GF-D8 (cell line): ENCODE measurements at places on chromosomes 3 and 15.

DNA sequence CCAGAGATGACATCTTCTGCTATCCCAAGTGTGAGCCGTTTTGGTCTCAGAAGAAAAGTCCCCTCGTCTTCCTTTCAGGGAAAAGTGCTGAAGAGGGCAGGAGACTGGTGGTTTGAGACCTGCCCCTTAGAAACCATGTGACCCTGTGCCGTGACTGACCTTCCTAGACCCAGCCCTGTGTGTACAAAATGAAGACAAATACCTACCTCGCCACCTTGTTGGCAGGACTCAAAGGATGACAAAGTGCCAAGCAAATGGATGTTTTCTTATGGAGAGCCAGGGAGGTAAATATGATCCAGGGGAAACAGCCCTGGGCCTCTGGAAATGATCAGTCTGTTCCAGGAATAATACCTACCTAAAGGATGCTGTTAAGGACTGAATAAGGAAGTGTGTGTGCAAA, 41.3 kb downstream of the FAM174B start:
- no peak for DNase-seq

- DNase-seq = no peak
Observed at GRCh38 chr3:139534992-139535879, 4.3 kb downstream of the RBP1 start.

DNA sequence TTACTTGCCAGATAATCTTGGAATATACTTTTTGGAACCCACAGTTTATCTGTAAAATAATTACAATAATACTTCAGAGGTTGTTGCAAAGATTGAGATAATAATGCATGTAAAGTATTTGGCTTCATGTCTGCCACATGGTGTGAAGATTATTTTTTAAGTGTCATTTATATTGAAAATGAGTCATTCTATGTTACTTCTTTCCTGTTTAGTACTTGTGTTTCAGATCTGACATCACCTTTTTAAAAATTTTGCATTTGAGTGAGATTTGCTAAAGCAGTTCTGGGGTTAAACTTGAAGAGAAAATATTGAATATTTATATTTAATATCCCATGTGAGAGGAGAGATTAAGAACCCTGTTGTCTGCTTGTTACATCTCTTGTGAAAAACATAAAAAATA, 31.2 kb downstream of the IQGAP1 start:
- no peak for DNase-seq

DNA sequence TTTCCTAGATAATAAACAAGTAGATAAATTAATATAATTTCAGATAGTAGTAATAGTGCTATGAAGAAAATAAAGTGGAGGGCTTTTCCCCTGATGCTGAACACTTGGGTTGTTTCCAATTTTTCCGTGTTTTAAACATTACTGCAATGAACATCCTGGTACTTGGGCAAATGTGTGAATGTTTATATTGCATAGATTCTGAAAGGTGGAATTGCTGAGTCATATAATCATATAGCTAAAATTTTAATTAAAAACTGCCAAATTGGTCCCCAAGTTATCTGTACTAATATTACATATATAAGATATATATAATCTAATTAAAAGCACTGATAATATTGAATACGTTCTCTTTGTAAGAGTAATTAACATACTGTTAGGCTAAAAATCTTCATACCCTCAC, 10.0 kb downstream of the PPP2R3A start:
- DNase-seq = no peak

GRCh38 chr3:83477563-83477962, 1481.2 kb upstream of the CADM2 start:
- DNase-seq = no peak

DNA sequence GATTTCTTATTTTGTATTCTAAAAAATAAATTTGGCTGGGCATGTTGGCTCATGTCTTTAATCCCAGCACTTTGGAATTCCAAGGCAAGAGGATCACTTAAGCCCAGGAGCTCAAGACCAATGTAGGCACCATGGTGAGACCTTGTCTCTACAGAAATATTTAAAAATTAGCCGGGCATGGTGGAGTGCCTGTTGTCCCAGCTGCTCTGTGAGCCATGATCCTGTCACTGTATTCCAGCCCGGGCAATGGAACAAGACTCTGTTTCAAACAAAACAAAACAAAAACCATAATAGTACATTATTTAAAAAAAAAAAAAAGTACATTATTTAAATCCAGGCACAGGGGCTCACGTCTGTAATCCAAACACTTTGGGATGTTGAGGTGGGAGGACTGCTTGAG, 5.5 kb upstream of the RTF1 start:
- DNase-seq = no peak

DNA sequence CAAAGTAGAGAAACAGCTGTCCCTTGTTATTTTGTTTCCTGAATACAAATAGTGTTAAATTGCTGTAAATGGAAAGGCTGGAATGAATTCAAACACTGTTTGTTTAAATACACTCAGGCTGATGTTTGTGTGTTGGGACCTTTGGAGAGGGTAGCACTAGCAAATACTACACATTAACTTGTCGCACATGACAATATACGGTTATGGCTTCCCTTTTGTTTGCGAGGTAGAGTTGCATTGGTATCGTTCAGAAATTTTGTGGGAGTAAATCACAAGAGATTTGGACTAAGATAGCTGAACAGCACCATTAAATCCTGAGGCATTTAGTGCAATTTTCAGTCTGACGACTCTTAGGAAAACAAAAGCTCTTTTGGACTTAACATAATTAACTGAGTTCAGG, 213.0 kb upstream of the ROBO2 start:
- no peak for DNase-seq

- no peak for DNase-seq
Observed at GRCh38 chr15:39128746-39129145, 452.1 kb upstream of the THBS1 start.

DNA sequence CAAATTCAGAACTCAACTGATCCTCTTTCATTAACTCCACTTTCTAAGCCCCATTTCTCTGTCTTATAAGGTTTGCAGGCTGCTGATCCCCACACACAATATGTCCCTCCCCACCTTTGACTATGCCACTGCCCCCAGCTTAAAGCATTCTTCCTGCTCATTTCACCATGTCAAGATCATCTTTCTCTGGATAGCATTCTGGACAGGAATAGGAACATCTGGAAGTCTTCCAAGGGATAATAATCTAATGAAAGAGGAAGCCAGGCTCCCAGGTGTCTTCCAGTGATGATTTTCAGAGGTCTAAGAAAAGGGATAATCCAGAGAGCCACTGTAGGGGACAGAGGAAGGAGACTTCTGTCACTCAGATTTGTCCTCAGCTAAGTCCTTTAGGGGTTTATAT, 54.6 kb upstream of the GALNT15 start:
- DNase-seq = no peak

DNA sequence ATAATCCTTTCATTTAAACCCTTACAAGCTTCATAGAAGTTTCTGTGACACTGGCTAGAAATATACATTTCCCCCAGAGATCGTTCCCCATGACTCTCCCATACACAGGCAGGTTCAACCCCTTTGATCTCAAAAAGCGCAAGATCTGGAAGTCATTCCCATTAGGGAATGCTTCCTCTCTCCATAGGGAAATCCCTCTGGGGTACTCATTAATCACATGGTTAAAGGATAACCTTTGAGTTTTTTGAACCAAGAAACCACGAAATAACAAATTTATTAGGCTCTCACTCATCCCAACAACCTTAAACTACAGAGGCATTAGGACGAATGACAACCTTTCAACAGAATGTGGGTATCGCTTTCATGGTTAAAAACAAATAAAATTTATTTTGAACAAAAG, 211.9 kb upstream of the PRICKLE2 start:
- no peak for DNase-seq
